ENCODE measurements at places on chromosomes 7 and 10.

- DNase-seq: no peak
Measured at GRCh38 chr10:126661356-126661755, 9.1 kb downstream of the C10orf90 start.

GRCh38 chr7:101754424-101755159 is 62.8 kb upstream of the CUX1 start:
- peak; percentile 41 for DNase-seq

GRCh38 chr7:27179030-27179429 is 4.9 kb upstream of the HOXA10 start:
- no peak for DNase-seq

- no peak for DNase-seq
Measured at GRCh38 chr7:149569025-149569725, 71.6 kb upstream of the ZNF746 start.

GRCh38 chr7:151168003-151168786 is 701 bp upstream of the GBX1 start:
- peak; percentile 32 for DNase-seq

- DNase-seq: no peak
Measured at GRCh38 chr10:44310762-44311562, 73.9 kb downstream of the CXCL12 start.

- no peak for DNase-seq
Measured at GRCh38 chr7:148270576-148270975, 320.0 kb upstream of the C7orf33 start.

DNA sequence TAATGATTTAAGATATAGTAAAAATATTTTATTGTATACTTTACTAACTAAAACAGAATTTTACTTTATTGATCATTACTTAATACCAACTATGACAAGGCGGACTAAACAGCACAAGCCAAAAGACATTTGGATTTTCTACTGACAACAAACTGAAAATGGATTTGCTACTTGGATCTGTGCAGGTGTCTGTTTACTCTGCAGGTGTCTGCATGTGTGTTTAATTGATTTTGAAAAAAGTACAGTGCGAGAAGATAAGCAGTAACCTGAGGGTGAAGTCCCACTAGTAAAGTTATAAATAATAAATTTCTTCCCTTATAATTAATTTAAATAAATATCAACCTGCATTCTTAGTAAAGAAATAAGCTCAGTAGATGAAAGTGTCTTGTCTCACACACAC is 696.8 kb upstream of the MBL2 start:
- DNase-seq: no peak

DNA sequence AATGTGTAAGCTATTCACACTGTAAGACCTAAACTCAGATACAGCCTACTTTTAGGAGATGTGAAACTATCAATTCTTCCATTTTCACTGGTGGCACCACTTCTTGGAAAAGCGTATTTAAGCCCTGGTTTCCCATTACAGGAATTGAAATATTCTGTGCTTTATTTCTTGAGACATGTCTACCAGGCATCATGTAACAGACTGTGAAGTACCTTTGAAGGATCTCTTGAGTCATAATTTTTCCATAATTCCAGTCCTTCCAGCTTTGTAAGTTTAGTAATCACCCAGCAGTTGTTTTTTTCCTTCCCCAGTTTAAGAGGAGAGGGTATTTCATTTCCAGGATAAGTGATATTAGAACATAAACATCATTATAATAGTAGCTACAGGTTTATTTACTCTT is 186.0 kb upstream of the PRPS1L1 start:
- DNase-seq: no peak

DNA sequence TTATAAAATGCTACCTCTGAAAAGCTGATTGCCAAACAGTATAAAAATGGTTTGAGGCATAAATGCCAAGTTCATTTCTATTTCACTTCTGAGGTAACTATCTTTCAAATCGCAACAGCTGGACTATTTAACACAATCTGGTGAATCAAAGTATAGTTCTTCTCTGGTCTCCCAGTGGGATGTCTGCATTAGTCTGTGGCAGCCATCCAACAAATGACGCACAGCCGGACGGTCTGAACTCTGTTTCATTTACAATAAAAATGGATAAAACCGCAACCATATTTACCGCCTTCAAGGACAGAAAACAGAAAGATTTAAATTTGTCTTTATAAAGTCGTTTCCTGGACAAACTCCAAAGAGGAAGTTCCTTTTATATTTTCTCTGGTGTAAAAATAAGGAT is 41.9 kb downstream of the ENO4 start:
- DNase-seq: peak; percentile 39

DNA sequence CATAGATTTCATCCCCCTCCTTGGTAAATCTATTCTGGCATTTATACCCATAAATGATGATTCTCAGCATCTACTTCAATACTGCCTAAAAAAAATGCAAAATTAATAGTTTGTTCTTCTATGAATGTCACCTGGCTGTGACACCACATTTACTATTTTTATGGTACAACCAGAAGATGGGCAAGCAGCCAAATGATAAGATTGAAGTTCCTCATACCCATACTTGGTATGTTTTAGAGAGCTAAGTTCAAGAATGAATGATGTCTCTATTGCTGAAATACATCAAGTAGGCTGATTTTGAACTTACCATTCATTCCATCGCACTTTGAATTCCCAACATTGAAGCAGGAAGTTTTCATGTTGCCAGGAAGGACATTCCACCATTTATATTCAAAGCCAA is 134.2 kb downstream of the ELAPOR2 start:
- DNase-seq: no peak

- DNase-seq: no peak
Measured at GRCh38 chr7:16967300-16967811, 85.6 kb upstream of the AGR3 start.

DNA sequence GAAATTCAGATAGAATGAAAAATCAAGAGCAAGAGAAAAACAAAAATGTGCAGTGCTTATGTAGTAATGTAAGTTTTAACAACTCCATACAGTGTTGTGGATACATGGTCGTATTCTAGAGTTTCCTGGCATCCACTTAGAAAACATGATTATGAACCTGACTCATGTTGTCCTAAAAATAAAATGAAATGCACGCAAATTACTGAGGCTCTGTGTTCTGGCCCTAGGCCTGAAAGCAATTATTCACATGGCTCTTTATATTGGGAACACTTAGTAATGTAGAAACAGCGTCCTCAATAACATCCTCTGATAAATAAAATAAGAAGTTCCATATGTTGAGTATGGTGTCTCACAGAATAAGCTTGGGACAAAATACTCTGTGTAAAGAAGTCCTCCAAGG is 200.2 kb upstream of the SEMA3E start:
- no peak for DNase-seq

GRCh38 chr7:106561151-106561550 is 99.8 kb downstream of the CCDC71L start:
- DNase-seq: no peak

- DNase-seq: no peak
Measured at GRCh38 chr7:151440799-151441445, 981 bp upstream of the CRYGN start.

- no peak for DNase-seq
Measured at GRCh38 chr7:3461923-3462322, 160.9 kb downstream of the SDK1 start.

DNA sequence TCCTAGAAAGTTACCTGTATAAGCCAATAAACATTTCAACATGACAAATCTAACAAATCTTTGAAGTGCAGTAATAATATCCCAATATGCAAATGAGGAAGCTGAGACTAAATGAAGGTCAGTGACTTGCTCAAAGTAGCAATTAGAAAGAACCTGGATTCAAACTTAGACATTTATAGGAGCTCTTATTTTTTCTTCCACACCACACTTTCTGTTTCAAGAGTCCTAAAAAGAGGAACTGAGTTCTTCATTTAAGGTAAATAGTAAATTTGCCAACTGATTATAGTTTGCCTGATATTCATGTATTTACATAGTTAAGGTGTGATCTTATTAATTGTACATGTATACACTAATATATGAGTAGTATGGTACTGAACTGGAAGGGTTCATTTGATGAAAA is 44.0 kb downstream of the KLHDC10 start:
- no peak for DNase-seq

DNA sequence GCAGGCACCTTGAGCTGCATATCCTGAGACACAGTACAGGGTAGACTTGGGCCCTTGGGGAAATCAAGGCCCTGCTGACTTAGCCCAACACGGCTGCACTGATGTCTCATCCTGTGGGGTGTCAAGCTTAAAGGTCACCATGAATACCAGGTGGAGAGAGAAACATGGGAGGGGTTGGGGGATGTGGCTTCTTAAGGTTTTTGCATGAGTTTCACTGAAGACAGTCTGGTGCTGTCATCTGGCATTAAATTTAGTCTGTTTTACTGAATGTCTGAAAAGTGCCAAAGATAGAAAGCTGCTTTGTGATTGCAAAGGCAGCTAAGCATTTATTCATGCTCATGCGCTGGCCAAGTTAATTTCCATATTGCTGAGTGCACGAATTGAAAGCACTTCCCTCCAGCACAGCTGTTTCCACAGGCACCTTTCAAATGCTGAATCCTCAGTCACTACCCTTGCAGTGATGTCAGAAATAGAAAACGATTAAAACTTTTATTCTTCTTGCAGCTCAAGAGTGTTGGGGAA is 102.1 kb downstream of the OSBPL3 start:
- DNase-seq: no peak

DNA sequence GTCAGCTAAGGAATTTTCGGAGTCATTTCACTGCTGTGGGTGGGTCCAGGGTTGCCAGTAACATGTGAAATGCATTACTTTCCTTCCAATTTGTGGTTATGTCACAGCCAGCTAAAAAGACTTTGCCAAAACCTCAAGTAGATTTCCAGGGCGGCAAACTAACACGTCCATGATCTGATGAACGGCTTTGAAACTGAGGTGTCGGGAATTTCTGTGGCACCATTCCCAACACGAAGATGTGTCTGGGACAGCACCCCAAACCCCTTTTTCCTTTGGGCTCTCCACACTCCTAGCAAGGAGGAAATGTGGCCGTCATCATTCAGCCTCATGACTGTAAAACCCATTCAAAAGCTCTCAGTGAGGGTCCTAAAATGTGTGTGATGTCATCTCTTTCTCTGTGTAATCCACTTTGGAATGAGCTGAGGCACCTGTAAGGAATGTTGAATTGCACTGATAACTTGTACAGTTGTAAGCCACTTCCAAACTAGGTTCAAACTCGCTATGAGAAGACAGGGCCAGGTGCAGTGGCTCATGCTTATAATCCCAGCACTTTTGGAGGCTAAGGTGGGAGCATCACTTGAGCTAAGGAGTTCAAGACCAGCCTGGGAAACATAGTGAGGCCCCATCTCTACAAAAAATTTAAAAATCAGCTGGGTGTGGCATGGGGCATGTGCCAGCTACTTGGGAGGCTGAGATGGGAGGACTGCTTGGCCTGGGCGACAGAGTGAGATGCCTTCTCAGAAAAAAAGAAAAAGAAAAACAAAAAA is 146.1 kb upstream of the FRMD4A start:
- DNase-seq: no peak

GRCh38 chr7:136049818-136050461 is 72.8 kb upstream of the MTPN start:
- no peak for DNase-seq

DNA sequence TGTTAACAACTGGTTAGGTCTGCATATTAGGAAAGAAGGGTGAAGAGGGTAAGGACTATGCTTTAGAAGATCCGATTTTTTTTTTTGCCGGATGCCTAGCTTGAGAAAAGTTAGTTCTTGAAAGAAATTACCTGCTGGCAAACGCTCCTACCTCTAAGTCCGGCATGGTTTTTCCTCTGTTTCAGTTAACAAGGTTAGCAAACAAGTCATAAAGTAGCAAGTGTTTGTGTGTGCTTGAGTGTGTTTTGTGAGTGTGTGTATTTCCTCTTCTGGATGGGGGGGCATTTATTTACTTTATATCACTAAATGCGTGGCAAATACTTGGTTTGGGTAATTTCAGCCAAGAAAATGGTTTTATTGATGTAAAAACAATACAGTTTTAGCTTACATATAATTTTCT is 195.6 kb downstream of the SUGCT start:
- no peak for DNase-seq

- DNase-seq: no peak
Measured at GRCh38 chr7:50703654-50704053, 79.0 kb downstream of the GRB10 start.

DNA sequence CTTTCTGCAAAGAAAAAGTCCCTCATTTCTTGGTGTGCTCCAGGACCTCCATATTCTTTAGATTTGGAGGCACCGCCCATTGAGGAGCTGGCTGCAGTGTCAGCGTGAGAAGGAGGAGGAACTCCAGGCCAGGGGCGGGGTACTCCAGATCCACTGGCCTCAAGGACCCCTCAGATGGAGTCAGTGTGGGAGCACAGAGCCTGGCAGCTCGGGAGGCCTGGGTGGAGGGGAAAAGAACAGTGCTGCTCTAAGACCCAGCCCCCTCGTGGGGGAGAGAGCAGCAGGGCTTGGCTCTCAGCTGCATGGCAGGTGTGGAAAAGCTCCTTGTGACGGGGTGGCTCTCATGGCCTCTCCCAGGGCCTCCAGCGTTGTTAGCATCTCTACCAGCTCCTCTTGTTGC is 70.5 kb downstream of the ITGB1 start:
- no peak for DNase-seq

DNA sequence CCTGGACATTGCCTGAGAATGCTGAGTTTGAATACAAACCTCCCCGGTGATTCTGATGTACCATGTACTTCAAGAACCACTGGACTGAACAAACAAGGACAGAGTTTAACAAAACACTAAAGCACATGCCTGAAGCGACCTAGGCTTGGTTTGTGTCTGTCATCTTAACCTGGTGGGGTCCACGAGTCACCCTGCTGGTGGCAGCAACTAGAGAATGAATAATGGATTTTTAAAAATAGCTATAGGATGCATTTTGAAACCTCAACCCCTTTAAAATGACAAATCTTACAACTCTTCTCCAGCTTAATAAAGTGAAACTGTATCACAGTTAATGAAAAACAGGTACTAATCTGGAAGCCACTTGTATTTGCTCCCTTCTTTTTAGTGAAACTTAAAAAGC is 25.2 kb downstream of the CDHR3 start:
- DNase-seq: no peak

DNA sequence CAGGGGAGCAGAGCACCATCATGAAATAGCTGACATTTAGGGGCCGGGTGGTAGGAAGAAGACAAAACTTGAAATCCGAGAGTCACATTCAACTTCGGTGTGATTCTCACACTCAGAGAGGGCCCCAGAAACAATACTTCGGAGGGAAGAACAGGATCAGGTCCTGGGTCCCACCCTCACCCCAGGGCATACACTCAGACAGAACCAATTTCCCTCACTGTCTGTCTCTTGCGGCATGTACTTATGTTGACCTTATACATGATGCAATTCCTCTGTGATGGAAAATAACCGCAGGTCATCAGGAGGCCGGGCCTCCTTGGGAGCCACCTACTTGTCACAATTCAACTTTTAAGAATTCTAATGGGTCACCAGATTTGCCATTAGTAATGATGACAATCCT is 26.3 kb upstream of the HMX3 start:
- DNase-seq: no peak
